ENCODE measurements at places on chromosomes 5 and 9.
A peak's percentile ranks its signal among the peaks of the same experiment; 100 is the strongest.

DNA sequence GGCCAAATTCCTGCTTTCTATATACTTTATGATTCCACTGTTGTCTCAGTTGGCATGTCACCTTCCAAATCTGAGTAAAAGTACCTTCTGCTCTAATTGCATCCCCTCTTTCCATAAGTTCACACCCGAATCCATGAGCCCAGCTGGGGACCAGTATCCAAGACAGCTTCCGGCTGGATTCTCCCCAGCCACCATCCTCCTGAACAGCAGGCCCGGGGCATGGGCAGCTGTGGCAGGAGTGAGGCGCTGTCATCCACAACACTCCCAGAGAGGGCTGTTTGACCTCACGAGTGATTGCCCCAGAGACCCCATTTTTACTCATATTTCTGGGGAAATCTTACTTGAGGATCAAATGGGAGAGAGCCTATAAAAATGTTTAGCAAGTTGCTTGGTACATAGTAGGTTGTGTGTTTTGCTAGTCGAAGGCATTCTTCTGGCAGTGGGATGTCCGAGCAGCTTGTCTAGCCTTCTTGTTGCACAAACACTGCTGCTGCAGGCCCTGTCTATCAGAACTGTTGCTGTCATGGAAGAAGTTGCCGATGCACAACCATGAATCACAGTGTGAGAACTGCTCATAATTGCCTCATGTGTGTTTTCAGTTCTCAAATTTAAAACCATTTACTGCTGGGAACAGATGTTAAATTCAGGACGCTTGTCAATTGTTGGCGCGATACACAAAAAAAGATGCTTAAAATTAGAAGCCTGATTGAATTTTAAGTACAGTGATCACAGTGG is 93.8 kb downstream of the HSPA4 start:
- no peak for DNase-seq

DNA sequence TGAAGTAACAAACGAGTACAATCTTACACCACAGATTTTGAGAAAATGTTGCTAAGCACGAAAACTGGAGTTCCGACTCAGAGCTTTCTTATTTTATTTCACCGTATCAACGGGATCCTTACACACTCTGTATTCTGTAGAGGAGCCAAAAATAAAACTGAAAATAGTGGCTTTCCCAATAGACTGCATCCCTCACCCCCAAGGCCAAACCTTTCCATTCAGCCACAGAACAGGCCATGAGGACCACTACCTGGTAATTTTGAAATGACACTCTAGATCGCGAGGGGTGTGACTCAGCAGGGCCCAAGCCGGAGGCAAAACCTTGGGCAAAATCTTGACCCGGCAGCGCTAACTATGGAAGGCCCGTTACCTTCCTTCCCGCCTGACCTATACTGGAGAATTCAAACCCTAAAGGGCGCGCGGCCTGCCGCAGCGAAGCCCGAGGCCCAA is 432 bp downstream of the HSPA9 start:
- DNase-seq = no peak

DNA sequence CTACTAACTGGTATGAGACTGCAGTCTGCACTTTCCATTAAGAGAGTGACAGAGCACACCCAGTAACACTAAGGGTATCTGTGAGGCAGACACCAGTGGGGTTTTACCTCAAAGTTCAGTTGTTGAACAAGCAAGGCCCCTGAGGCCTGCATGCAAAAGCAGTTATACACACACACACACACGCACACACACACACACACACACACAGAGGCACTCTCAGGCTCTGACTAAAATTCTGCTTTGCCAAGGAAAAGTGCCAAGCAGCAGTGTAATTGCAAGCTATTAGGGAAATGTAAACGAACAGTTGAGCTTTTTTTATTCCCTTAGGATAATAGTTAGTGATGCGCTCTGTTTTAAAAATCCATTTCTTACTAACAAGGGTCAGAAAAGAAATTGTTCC is 377.1 kb downstream of the SPOCK1 start:
- no peak for DNase-seq

- DNase-seq = no peak
Measured at GRCh38 chr5:44385291-44385900, 3.8 kb downstream of the FGF10 start.

GRCh38 chr9:129149442-129149841 is 28.6 kb downstream of the IER5L start:
- no peak for DNase-seq

DNA sequence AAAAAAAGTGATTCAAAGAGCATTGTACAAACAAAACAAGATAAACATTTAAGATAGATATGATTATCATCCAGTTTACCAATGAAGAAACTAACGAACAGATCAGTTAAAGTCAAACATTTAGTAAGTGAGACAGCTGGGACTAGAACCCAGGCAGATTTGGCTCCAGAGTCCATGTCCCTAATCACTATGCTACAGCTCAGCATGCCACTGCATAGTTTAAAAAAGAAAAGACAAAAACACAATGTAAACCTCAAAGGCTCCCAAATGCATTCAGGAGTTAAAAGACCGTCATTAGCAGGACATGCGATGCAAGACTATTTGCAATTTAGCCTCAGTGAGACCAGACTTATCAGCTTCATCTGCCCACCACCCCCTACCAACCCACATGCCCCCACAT is 36.8 kb downstream of the DENND1A start:
- no peak for DNase-seq

GRCh38 chr5:175378444-175379028 is 65.4 kb downstream of the DRD1 start:
- no peak for DNase-seq

DNA sequence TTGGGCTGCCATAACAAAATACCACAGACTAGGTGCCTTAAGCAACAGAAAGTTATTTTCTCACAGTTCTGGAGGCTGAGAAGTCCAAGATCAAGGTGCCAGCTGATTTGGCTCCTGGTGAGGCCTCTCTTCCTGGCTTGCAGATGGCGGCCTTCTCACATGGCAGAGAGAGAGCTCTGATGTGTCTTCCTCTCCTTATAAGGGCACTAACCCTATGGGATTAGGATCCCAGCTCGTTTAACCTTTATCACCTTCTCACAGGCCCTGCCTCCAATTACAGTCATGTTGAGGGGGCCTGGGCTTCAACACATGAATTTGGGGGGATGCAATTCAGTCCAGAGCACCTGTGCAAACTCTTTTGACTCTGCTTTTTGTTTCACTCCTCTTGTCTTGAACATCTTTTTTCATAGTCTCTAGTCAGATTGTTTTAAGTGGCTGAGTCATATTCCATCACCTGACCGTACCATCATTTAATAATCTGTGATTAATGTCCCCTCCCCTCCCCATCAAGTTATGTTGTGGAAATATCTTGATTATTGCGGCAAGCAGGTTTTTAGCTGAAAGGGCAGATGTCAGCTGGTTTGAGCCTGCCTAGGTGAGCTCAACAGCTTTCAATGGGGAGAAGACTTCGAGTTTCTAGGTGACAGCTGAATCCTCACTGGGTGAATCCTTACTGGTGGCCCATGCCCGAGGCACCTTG is 61.8 kb downstream of the NDFIP1 start:
- no peak for DNase-seq

DNA sequence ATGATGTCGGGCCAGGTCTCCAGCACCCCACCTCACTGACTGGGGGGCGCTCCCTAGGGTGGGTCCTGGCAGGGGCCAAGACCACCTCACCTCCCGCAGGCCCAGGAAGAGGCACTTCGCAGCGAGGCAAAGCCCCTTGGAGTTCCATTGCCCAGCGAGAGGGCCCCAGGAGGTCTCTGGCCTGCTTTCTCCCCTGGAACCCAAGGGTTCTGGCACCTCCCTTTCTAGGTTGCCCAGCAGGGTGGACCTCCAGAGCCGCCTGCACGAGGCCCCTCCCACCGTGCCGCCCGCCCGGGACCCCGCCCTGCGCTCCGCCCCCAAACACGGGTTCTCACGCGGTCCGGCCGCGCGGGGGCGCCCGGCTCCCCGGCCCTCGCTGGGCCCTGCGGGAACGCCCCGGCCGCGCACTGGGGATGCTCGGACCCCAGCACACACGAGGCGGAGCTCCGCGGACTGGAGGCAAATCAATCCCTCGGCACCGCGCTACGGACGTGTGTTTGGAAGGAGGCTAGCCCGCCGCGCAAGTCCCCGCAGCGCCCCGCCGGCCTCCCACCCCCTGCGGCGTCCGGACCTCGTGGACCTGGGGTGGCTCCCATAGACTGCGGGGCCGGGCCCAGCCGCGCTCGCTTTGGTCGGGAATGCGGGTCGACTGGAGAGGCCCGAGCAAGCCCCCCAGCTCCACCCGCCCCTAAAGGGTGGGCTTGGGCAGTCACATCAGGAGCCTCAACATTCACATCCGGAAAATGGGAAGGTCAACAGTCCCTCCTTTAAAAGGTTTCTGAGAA is 99.5 kb upstream of the LMX1B start:
- DNase-seq = peak; percentile 60

DNA sequence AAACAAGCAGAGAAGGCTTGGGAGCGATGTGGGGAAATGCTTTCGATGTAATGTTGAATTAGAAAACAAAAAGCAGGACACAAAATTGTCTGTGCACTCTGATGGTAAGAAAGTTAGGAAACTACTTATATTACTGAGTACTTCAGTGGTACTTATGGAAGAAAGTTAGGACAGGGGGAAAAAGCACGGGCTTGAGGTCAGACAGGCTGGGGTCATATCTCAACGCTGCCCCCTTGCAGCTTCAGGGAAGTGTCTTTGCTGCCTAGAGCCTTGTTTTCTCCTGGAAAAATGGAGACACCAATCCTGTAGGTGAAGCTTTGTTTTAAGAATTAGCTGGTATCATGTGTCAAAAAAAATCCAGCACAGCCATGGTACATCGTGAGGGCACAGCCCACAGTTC is 23.0 kb downstream of the NEURL1B start:
- no peak for DNase-seq

DNA sequence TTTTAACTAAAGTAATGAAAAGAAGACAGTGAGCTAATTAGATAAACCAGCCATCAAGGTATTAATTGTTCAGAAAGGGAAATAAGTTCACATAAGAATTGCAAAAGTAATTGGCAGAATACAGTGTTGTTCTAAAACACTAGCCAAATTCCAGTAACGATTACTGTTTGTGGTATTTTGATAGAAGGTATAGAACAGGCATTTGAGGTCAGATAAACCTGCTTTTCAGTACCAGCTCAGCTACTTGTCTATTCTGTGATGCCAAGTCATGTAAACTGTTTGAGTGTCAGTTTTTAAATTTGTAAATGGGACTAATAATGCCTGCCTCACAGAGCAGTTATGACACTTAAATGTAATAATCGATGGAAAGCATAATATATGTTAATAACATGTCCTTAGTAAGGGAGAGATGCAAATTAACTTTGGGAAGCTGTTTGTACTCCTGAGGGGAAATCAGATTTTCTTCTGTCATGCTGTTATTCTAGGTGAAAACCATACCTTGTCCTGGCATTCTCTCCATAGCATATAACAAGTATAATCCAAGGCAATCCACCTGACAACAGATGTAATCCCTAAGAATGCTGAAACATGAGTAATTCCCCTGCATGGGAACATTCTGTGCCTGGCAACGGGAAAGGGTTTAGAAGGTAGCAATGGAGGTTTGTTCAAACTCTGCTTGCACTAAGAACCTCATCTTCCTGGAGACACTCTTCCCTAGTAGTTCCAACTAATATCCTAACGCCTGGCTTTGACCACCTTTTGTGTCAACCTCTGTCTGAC is 509.5 kb upstream of the PAPPA start:
- no peak for DNase-seq

DNA sequence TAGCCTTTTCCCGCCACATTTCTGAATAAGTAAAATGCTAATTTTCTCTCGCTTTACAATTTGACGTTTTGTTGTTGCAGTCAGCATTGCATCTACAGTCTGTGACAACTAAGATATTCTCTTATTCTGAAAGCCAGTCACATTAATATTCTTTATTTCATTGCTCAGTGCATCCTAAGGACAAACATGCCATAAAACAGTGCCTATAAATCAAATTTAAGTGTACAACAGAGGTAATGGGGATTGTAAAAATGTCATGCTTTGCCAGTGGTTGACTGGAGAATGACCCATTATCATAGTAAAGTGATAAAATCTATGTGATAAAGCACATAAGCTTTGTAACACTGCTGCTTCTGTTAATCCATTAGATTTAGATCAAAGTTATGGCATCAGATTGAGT is 1850.0 kb upstream of the ACO1 start:
- DNase-seq = no peak

DNA sequence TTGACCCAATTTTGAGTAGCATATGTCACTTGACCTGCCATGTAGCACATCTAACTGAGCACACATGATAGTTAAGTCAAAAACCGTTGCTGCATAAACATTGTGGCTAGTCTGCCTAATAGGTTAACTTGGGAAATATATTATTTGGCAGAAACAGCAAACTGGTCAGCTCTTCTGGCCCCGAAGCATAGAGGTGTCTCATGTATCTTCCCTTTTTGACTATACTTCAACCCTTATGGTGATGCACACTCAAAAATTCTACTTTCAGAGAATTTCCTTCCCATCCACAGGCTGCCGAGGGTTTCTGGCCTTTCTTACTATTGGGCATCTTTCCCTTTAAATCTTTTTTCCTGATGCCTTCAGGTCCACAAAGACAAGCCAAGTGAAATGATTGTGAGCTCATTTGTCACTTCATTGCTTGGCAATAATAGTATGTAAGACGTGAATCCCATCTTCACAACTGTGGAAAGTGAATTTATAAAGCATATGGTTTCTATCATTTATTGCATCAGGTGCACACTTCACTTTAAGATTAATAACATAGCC is 41.2 kb downstream of the MOCS2 start:
- no peak for DNase-seq

DNA sequence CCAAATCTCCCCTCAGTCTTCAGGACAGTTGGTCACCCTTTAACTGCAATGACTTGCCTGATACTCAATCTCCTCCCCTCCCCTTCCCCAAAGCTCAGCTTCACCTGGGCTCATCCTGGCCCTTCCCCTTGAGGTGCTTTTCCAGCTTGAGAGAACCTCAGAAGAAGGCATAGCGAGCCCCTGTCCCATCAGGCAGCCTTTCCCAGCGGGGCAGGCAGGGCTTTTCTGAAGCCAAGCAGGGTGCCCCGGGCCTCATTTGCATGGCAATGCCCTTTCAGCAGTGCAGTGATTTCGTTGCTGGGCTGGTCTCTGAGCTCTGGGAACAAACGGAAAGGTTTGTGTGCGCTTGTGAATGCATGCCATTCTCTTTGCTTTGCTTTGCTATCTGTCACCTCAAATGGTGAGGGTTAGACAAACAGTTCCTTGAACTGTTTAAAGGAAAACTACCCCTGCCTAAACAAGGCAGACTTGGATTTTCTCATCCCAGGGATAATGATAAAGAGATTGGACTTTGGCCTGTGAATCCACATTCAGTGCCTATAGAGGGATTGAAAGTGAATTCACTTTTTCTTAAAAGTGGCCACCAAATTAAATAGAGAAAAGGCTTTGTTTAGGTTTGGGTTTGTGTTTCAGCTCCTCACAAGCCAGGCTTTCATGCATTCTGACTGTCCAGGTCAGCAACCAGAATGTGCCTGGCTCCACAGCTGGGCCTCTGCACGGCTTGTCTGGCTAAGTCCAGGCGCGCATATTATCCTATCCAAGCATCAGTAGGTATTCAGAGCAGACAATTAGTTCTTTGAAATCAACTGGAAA is 165.3 kb downstream of the ZNF608 start:
- DNase-seq = no peak

DNA sequence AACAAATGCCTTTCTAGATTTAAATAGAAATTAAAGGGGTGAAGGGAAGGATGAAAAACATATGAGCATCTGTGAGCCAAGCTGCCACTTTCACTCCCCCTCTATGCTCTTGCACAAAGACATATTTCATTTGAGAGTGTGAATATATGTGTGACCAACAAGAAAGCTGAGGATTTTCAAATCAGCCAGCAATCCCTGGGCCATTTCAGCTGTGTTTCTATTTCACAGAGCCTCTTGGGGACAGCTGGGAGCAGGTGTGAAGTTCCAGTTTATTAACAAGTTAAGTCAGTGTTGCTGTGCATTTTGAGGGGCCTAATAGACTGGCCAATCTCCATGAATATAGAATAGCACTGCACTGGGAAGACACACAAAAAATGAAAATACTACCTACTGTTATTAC is 248.7 kb upstream of the RGMB start:
- DNase-seq = no peak

All from activated CD4-positive, CD25-positive, alpha-beta regulatory T cell treated with anti-CD3 and anti-CD28 coated beads, Interleukin-2, amount 50 U/mL, for 72 hours (primary cell).